ENCODE measurements at places on chromosomes 4 and X. TPM values are rescaled to one million over a fixed set of nuclear protein-coding genes. Genes with fewer than 3 reads are reported as not detected.

DNA sequence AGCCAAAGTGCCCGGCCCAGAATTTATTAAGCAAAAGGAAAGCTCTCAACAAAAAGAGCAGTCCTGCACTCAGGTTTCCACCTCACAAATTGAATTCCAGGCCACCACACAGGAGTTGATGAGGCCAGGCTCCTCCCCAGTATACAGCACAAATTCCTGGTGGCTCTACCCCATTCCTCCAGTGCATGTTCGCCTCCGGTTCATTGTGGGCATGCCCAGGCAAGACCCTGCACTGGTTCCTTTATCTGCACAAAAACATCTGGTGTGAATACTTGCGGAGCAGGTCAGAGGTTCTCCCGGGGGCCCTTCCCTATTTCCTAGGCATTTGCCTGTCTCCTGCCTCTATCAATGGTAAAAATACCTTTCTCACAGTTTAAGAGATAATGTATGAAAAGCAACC lies 195.2 kb upstream of the ANXA10 start:
- no peak for DNase-seq

The HMX1 gene
- total RNA-seq = not detected

DNA sequence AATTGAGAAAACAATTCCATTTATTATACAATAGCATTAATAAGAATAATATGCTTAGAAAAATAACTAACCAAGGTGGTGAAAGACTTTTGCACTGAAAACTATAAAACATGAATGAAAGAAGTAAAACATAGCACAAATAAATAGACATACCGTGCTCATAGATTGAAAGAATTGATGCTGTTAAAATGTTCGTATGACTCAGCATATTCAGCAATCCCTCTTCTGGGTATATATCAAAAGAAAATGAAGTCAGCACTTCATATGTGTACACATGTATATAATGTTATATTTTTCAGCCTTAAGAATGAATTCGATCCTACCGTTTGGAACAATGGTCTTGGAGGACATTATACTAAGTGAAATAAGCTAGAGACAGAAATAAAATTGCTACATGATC lies 716.3 kb downstream of the GLUD2 start:
- no peak for DNase-seq

GRCh38 chr4:6329478-6330383 lies 60.1 kb downstream of the WFS1 start:
- DNase-seq = no peak

DNA sequence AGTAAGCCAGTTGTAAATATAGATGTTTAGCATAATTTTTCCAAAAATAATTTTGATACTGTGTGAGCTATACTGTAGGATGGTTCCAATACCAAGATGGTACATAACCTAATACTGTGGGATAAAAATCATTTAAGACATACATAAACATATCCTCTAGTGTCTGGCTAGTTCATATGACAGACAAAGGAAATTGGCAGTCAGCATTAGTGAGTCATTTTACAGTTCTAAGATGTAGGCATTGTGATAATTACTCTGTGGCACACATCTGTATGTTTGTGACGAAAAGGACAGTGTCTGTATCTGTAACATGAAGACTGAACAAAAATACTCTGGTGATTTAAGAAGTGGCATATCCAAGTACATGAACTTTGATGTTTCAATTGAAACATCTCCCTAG lies 49.6 kb downstream of the UGT2A2 start:
- DNase-seq = no peak

The SLIT2 gene
- total RNA-seq = 6.4 TPM

The SLC6A14 gene
- not detected for total RNA-seq

DNA sequence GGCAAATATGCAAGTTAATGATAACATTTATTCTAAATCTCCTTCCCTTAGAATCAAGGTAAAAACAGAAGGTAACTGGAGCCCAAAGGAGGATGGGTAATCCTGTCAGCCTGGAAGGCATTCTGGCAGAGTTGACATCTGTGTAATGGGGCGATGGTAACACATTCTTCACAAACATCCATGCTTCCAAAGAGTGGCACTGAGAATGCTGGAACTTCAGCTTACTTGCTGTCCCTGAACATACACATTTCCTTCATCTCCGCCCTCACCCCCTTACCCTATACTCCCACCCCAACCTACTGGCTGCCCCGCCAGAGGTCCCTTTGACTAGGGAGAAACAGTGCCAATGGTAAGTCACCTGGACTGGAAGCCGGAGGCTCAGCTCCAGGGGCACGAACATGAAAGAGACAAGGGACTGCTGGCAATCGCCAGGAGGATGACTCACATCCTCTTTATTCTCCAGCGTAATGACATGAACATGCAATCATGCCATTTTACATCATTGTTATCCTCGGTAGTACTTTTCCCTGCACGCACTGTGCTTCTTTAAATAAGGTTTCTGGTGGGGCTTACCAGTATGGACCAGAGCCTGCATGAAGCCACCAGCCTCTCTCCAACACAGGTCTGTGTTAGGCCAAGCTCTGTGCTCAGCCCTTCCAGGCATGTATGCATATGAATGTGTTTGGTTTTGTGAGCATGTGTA lies 694.2 kb upstream of the TENM3 start:
- no peak for DNase-seq

DNA sequence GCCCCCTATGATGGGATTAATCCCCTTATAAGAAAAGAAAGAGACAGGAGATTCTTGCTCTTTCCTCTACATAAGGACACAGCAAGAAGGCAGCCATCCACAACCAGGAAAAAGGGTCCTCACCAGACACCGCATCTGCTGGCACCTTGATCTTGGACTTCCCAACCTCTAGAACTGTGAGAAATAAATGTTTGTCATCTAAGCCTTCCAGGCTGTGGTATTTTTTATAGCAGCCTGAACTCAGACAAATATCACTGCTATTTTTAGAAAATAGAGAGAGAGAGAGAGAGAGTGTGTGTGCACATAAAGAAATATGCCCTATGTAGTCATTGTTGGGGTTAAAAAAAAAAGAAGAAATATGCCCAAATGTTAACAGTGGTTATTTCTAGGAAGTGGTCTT lies 104.2 kb downstream of the PAPSS1 start:
- no peak for DNase-seq

GRCh38 chr4:177726111-177726510 lies 283.9 kb upstream of the AGA start:
- DNase-seq = no peak

The TSPAN6 gene
- 5.4 TPM for total RNA-seq

GRCh38 chr4:34323549-34324320 lies 1920.6 kb downstream of the ARAP2 start:
- DNase-seq = no peak

DNA sequence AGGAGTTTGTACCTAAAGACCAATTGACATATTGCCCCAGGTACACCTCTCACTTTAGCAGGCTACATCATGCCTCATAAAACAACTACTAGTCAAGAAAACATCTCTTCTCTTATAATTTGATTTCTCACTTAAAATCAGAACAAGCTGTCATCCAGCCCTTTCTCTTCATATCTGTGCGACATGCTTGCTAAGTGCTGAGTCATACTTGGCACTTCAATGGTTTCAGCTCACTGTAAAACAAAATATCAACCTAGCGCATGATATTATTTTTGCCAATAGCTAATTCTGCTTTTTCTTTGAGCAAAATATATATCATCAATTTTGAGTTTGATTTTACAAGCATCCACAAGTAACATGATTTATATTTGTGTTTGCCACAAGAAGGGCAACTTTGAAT lies 27.9 kb upstream of the FUNDC1 start:
- DNase-seq = no peak

GRCh38 chrX:144896323-144896722 lies 351.0 kb upstream of the SPANXN1 start:
- no peak for DNase-seq

The NPNT gene
- 2.5 TPM for total RNA-seq

DNA sequence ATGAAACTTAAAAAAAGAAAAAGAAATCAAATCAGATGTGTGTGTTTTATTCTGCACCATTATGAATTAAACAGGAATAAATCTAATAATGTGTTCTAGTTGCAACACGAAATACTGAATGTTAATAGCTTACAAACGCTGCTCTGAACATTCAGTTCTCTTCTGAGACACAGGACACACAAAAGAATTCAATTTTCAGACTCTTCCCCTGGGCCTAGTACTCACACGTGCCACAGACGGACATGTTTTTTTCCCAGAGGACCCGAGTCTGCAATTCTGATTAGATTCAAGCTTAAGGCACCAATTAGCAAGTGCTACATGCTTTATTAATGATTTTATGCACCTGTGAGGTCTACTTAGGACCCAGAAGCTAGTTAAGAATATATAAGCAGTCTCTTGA lies 20.5 kb downstream of the C4orf54 start:
- no peak for DNase-seq

DNA sequence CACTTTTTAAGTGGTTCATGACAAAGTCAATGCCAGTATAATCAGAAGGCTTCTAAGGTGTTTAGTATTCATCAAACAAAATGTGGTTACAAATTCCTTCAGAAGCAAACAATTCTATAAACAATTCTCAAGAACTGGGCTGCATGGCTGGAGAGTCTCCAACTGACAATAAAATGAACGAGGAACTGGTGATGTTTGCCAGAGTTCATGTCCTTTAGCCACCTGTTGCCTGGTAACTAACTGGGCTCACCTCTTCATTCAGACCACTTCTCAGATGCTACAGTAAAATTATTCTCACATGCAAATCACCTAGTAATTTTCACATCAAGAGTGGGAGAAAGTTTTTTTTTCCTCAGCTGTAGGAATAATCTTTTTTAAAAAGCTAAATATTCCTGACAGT lies 53.3 kb downstream of the CAMK2D start:
- no peak for DNase-seq

DNA sequence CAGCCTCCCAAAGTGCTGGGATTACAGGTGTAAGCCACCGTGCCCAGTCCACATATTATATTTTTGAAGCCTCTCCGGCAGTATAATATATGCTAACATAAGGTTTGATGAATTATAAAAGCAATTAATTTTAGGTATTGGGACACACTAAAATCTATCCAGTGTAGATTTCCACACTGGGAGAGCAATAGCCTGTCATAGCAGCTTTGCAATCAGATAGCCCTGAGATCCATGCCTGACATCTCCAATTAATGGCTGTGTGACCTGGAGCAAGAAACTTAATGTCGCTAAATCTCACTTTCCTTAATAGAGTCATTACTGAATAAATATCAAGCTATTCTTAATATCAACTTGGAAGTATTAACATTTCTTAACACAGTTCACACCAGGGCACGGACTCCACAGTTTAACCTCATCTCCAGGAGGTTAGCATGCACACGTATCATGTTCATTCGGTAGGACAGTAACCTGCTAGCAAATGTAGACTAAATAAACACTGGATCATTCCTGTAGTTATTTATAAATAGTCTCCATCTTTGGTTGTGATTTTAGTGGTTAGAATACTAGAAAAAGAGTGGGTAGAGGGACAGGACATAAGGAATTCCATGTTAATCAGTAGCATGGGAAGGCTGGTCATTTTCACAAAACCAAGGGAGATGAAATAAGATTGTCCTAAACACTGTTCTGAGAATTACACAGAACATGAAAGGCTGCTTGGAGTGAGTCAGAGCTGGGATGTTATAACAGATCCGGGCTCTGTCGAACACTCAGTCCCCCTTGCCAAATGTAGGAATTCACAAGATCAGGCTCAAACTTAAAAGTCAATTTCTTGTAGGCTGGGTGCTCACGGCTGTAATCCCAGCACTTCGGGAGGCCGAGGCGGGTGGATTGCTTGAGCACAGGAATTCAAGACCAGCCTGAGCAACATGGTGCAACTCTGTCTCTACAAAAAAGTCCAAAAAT lies 254.7 kb downstream of the PALLD start:
- DNase-seq = no peak

The C4orf36 gene
- total RNA-seq = 1.5 TPM

DNA sequence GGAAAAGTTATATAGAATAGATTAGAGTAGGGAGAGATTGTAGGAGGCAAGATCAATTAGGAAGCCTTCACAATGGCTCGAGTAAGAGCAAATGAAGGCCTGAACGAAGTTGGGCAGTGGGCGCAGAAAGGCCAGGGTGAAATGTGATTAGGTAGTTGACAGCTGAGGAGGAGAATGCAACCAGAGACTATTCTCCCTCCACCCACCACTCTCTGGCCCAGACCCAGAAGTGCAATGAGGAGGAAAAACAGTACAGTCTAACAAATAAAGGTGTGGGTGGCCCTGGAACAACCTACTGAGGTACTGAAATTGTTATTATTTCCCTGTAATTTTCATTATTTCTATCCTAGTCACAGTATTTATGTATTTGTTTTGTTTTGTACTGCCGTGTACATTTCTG lies 176.7 kb downstream of the SLC39A8 start:
- no peak for DNase-seq

DNA sequence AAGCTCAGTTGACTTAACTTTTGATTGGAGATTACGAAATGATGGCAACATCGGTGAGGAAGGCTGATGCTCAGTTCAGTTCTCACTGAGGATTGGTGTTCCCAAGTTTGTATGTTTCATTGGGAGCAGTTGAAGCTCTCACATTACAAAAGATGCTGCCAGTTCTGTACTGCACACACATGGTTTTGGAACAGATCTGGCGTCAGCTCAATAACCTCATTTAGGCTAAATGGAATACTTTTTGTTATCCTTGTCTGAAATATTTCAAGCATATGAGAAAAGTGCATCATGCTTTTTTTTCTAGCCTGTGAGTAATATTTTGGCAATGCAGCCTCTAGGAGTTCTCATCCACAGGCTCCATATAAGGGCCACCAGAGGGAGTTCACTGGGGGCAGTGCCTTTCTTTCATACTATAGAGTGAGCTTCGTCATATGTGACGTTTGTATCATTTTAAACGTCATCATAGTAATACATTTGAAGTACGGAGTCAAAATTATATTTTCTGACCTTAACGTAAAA lies 4.1 kb downstream of the ENPEP start:
- no peak for DNase-seq

DNA sequence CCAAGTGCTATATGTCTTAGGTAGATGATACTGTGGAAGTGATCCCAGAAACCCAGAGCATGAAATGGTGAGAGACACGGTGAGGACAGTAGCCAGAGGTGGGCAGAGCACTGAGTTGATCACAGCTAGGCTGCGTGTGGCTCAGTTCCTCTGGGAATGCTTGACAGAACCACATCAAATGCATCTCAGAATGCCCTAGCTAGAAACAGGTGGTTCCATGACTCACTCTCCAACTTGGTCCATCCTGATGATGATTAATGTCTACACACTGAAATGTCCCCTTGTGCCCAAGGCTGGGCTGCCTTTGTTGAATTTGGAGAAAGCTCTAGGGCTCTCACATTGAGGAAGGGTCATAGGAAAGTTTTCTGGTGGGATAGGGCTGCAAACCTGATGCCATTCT lies 113.6 kb downstream of the ZNF518B start:
- DNase-seq = no peak

The CT55 gene
- not detected for total RNA-seq

DNA sequence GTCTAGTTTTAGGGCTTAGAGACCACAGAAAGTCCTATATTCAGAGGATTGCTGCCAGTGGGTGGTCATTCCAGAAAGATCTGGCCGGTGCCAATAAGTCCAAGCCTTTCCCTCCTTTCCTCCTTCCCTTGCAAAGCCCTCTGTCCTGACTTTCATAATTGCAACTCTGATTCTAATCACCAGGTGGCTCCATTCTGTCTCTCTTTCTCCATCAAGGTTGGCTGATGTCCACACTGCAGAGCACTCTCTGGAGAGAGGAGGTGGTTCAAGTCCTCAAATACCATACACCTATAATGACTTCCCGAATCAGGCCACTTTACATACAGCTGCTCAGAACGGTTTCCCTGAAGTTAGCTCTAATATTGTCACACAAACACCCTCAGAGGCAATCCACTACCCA lies 22.4 kb upstream of the ARMCX4 start:
- no peak for DNase-seq

The DDX53 gene
- total RNA-seq = not detected

GRCh38 chrX:68989865-68990606 lies 161.2 kb downstream of the EFNB1 start:
- DNase-seq = peak; percentile 25

- no peak for DNase-seq
Observed at GRCh38 chrX:36983831-36984230, 24.3 kb upstream of the FAM47C start.
